Cortex of kidney (tissue), 1 donor: ENCODE measurements at places on chromosomes 13 and 19.

DNA sequence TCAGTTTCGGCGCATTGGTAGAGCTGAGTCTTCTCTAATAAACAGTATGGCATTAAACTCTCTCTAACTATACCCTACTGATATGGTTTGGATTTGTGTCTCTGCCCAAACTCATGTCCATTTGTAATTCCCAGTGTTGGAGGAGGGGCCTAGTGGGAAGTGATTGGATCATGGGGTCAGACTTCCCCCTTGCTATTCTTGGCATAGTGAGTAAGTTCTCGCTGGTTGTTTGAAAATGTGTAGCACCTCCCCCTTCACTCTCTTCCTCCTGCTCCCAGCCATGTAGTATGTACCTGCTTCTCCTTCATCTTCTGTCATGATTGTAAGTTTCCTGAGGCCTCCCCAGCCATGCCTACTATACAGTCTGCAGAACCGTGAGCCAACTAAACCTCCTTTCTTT lies 682.7 kb upstream of the ARGLU1 start:
- DNase-seq = no peak

DNA sequence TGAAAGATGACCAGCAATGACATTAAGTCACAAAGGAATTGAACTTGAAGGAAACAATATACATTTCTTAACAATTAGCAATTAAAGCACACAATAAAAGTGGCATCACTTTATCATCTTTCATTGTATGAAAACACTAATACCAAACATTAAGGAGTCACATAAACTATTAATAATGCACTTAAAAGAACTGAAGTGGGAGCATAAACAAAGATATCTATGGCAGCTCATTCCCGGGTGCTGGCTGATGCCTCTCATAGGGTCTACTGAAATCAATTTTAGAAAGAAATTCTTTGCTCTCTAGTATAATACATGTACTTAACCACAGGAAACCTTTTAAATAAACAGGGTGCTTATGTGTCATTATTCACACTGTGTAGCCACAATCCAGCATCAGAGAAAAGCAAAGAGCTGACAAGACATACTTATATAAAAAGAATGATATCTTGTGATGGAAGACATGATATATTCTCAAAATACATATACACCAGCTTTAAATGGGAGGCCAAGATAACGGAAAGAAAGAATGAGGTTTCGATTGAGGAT lies 1207.8 kb downstream of the EFNB2 start:
- DNase-seq = no peak

GRCh38 chr19:44602081-44602480 lies 11.3 kb upstream of the IGSF23 start:
- DNase-seq = no peak

DNA sequence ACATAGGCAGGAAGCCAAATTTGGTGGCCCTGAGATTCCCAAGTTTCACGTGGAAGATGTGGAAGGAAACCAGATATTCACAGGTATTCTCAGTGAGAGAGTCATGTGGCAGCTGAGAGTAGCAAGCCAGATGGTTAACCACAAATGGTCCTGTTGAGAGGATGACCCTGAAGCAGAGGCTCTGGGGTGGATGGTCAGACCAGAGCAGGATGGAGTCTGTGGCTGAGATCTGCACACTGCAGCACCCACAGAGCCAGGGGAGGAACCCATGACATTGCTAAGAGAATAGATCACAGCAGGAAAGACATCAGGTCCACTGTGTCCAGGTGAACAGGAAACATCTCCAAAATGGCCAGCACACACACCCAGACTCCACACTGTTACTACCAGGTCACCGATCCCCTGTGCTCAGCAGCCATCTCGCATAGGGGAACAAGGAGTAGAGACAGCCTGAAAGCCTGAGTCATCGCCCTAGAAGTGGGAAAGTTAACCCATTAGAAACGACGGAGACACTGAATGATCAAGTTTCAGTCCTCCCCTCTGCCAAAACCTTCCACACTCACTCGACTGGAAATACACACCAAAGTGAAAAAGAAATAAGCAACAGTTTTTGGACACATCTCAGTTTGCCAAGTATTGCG lies 160.0 kb downstream of the RBM26 start:
- no peak for DNase-seq

- DNase-seq = no peak
These were observed 78.8 kb upstream of the TDRD3 start for GRCh38 chr13:60318186-60318585.

DNA sequence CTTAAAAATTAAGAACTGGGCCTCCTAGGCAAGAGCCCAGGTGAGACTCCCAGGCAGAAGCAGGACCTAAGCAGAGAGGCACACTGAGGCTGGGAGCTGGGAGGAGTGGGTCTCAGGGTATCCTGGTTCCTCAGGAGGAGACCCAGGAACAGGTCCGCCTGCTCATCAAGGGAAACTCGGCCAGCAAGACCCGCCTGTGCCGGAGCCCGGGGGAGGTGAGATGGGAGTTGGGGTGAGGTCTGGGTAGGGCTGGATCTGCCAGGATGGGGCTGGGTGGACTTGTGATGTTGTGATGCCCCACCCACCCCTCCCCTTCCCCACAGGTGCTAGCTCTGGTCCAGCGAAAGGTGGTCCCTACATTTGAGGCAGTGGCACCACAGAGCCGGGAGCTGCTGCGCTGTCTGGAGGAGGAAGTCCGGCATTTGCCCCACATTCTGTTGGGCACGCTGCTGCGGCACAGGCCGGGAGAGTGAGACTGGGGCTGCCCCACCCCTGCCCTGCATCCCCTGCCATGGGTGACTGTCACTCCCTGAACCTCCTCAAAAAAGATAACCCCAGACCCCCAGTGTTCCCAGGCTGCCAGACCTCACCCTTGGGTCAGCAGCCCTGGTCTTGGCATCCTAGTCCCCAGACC lies 6.9 kb downstream of the HAUS5 start:
- no peak for DNase-seq

- DNase-seq = no peak
These were observed 153.6 kb upstream of the GPR12 start for GRCh38 chr13:26914148-26914547.

- no peak for DNase-seq
These were observed 97.4 kb downstream of the ATP8A2 start for GRCh38 chr13:25469169-25469525.

DNA sequence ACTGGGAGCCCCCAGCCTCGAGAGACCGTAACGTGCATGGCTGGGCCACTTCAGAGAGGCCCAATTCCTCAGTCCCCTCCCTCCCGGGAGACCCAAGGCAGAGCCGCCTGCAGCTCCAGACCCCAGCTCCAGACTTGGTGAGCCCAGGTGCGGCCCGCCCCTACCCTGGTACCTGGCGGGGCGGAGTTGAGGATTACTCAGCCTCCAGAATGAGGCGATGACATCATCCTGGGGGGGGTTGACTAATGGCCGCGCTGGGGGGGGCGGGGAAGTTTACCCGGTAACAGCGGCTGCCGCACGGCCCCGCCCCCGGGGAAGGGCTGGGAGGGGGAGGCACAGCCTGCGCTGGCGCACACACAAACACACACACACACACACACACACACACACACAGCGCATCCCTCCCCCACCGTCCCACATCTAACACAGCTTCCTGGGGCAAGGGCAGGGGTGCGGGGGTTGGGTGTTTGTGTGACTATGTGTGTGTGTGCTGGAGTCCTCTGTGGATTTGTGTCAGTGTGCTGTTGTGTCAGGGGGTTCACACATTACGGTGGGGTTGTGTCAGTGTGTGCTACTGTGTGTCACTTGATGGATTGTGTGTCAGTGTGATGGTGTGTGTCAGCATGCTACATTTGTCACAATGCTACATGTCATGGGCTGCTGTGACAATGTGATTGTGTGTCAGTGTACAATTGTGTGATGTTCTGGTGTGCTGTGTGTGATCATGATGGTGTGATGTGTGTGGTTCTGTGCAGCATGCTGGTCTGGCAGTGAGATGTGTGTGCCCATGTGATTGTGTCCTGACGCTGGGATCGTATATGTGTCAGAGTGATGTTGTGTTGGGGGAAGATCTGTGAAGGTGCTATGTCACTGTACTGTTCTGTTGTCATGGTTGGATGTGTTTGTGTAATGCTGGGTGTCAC lies 10.3 kb upstream of the BBC3 start:
- DNase-seq = no peak
